Hypothalamus (tissue), 51 donors: ENCODE measurements at places on chromosomes 12 and 14.

DNA sequence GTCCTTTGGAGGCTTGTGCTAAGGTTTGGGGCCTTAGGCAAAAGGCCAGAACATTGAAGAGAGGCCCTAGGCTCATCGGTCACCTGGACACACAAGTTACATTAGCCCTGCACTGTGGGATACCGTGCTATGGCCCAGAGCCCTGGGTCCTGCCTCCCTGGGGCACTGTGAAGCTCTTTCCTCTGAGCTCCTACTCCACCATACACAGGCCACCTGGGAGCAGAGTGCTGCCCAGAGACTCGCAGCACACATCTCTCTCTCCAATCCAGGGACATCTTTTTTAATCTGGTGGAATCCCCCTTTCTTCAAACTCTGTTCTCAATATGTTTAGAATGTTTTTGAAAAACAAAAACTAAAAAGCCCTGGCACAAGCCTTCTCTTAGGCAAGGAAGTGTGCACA is 314.2 kb upstream of the RGS6 start:
- DNase-seq = no peak

DNA sequence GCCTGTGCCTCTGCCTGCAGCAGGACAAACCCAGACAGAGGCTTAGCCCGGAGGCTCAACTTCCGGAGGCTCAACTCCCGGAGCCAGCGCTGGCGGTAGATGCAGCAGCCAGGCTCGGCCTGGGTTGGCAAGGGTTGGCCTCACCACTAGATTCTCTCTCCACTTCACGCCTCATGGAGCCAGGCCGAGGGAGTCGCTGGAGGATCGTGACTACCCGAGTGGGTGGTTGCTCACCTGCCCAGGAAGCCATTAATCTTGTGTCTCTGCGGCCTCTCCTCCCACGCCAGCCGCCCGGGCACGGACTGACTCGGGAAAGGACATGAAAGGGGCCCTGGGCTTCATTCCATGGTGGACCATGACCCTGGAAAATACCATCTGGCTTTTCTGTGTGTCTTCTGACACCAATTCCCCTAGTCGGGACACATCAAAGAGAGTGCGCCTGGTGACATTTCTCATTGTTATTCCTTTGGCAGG is 20.8 kb downstream of the ESRRB start:
- no peak for DNase-seq

DNA sequence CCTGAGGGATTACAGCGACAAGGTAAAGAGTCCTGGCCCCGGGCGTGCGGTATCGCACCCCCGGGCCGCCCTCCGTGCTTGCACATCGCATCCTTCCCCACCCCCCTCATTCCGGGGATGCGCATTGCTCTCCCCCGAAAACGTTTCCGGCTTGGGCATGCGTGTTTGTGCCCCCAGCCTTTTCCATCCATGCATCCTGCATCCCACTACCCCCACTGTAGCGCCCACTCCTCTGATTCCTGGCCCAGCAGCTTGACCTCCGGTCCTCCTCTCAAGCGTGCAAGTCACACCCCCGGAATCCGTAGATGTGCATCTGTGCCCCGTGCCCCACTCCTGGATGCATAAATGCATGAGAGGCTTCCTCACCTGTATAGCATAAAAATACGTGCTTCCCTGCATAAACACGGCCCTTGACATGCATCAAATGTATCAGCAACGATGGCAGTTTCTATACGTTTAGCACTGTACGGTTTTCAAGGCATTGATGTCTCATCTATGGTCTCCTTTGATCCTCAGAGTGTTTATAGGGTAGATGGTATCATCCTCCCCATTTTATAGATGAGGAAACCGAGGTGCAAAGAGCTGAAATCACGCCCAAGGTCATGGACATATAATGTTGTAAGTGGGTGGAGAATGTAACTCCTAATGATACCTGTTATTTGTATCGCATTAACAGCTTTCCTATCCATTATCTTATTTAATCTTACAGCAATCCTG is 484 bp downstream of the RIC8B start:
- DNase-seq = no peak

DNA sequence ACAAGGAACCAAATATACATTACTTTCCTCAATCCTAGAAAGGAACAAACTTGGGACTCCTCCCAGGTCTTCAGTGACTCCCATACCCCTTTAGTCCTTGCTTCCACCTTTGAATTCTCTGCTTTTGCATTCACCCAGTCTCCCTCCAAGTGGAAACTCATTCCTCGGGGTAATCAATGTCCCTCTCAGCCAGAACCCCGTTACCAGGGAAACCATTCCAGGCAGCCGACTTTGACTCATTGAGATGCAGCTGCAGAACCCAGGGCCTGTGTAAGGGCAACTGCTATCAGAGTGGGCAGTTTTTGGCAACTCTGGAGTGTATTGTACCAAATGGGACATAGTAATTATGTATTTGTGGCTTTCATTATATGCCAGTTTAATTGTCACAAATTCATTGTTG is 186.2 kb downstream of the NRXN3 start:
- no peak for DNase-seq

DNA sequence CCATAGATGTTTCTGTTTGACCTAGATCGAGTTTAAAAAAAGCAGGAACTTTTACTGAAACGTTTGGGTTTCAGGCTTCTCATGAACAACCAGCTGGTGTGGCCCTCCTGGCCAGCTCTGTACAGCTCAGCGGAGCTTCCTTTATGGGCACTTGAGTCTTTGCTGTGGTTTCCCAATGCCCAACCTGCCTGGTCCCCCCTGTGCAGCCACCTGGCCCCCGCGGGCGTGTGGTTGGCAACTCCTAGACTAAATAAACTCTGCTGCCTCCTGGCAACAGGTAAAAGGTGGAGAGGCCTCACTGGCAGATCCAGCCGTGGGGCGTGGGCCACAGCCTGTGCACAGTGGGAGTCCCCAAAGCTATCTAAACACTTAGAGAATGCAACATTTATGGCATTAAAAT is 38.7 kb downstream of the ADGRD1 start:
- no peak for DNase-seq

DNA sequence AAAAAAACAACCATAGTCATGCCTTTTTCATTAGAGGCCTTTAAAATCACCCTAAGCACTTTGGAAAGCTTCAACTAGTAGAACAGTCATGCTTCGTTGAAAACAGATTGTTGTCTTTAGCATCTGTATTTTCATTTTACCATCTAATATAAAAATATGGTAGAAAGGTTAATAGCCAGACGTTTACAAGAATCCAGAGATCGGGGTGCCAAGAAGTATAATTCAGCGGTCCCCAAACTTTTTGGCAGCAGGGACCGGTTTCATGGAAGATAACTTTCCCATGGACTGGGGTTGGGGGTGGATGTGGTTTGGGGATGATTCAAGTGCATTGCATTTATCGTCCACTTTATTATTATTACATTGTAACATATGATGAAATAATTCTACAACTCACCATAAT is 138.4 kb downstream of the GLT1D1 start:
- DNase-seq = no peak

GRCh38 chr14:57712102-57712501 is 153.8 kb downstream of the SLC35F4 start:
- DNase-seq = no peak

- DNase-seq = no peak
Measured at GRCh38 chr14:24207104-24207551, 1.6 kb downstream of the TSSK4 start.

- no peak for DNase-seq
Measured at GRCh38 chr12:24760162-24760561, 188.7 kb downstream of the BCAT1 start.

GRCh38 chr12:5230156-5230555 is 186.5 kb downstream of the KCNA5 start:
- no peak for DNase-seq

DNA sequence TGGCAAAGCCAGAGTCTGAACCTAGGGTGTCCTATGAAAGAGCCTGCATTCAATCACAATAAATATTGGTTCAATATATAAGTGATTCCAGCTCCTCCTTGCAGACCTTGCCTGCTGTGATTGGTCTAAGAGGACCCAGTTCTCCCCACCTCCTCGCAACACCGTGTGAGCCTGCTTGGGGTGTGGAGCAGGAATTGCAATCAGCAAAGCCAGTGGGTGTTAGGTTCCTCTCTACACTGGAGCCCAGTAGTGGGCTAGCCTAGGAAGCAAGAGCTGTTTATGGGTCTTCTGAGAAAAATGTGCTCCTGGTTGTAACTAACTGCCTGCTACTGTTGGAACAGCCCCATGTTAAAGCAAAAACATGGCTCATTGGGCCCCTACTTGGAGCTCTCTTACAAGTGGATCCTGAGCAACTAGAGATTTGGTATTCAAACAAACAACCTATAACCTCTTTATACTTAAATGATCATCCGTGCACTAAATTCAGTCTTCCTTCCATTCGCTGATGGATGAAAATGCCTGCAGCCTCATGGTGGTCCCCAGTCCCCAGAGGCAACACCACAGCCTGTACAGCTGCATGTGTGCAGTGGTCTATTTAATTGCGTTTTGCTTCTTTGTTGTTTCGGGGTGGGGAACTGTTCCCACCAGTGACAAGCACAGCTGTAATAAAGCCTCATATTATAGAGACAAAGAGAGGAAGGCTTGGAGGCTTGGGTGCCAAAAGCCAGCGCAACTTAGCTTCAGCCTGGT is 3.7 kb upstream of the SELPLG start:
- DNase-seq = no peak

- no peak for DNase-seq
Measured at GRCh38 chr14:44803239-44803905, 158.4 kb downstream of the KLHL28 start.

GRCh38 chr12:64590183-64590582 is 20.1 kb upstream of the RASSF3 start:
- no peak for DNase-seq

GRCh38 chr14:95123891-95124579 is 33.3 kb downstream of the DICER1 start:
- no peak for DNase-seq

DNA sequence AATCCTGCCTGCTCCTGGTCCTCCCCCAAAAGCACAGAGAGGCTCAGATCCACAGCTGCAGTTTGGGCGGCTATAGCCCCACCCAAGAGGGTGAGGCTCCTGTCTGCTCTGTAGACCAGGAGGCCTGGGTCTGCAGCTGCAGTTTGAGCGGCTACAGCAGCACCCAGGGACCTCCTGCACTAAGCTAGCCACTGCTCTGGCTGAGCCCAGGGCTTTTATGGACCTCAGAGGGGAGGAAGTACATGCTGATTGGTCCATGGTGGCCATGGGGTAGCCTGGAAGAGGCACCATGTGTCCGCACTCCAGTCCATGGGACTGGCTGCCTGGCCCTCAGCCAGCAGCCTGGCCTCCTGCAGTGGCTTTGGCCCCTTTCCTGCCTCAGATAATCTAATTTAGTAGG is 49.6 kb upstream of the GSC start:
- no peak for DNase-seq

- no peak for DNase-seq
Measured at GRCh38 chr12:105764216-105764835, 374.4 kb downstream of the NUAK1 start.

- no peak for DNase-seq
Measured at GRCh38 chr14:58812050-58812910, 174.5 kb downstream of the DACT1 start.

- no peak for DNase-seq
Measured at GRCh38 chr14:70898111-70898745, 9.0 kb upstream of the PCNX1 start.

DNA sequence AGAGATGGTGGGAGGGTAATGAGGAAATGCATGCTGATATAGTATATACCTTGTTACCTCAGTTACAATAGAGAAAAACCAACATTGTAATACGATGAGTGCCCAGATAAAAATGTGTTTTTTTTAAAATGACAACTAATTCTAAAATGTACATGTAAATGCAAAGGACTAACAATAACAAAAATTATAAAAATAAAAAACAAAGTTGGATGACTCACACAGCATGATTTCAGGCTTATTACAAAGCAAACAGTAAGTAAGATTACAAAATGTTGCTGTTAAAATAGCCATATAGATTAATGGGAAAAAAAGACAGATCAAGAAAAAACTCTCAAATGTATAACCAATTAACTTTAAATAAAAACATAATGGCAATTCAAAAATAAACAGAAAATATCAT is 1099.4 kb downstream of the FSCB start:
- no peak for DNase-seq

GRCh38 chr12:71605039-71605438 is 58.6 kb downstream of the ZFC3H1 start:
- DNase-seq = no peak

GRCh38 chr12:122282061-122282460 is 15.8 kb upstream of the VPS33A start:
- no peak for DNase-seq

DNA sequence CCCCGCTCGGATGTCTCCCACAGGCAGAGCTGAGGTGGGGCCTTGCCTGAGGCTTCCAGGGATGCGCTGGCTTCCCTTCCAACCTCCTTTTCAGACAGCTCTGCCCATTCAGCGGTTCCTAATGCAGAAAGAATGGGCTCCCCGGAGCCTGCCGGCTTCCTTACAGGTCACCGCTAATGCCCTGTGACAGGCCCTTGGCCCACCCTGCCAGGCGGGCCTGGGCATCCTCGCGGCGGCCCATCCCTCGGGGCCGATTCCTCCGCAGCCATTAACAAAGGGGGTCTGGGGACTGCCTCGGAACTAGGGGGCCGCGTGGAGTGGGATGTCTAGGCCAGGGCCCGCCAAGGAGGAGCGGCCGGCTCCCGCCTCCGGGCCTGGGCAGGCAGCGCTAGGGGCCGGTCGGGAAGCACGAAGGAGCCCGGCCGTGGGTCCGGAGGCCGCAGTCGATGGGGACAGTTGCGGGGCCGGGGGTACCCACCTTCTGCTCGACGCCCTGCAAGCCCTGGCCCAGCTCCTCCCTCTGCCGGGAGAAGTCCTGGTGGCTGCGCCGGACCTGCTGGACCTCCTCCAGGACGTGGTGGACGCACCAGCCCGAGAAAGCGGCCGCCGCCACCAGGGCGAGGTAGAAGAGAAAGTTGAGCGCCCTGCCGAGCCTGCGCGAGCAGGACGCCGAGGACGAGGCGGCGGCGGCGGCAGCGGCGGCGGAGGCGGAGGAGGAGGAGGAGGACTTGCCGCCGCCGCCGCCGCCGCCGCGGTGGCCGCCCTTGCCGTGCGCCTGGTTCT is 738 bp downstream of the CKAP4 start:
- DNase-seq = peak; percentile 42

DNA sequence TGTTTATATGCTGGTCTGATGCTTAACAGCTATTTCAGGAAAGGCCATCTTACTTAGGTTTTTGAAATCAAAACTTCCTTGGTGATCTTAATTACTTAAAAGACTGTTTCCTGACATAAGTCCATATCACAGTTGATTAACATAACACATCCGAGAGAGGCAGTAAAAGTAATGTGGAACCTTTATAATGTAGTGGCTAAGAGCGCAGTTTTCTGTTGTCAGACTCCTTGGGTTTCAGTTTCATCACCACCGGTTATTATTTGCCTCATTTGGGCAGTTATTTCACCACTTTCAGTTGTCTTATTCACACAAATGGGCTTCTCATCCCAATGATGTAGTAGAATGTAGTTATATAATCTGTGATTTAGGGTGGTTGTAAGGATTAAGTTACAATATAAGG is 30.9 kb downstream of the TBC1D15 start:
- no peak for DNase-seq

DNA sequence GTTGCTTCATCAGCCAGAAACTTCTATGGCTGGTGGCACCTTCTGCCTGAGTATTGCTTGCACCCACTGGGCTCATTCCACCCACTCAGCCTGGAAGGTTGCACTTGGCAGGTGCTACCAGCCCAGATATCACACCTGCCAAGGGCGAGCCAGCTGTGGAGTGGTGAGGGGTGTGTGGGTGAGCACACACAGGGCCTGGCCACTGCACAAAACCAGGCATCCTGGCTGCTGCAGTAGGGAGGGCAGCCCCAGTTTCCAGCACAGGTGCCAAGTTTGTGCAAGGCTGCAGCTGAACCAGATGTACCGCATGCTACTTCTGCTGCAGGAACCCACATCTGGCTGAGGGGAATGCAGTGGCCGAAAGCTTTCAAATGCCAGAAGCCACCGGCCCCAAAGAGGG is 1147.8 kb downstream of the FSCB start:
- no peak for DNase-seq
